ENCODE measurements at places on chromosomes 6 and 20. TPM values are rescaled to one million over a fixed set of nuclear protein-coding genes. Genes with fewer than 3 reads are reported as not detected.
A peak's percentile ranks its signal among the peaks of the same experiment; 100 is the strongest.

GRCh38 chr6:82521369-82521768 lies 157.8 kb downstream of the TPBG start:
- H3K27ac ChIP-seq, result no peak overlapping the region
- no peak for DNase-seq
- no peak overlapping the region for H3K4me3 ChIP-seq
- H3K4me1 ChIP-seq, result no peaks in the 10 kb centered on the region
- no peaks in the 10 kb centered on the region for H3K36me3 ChIP-seq
- no peaks in the 10 kb centered on the region for H3K27me3 ChIP-seq

The OOEP gene
- 0.76 TPM for total RNA-seq

- no peak overlapping the region for H3K4me3 ChIP-seq
- no peak for DNase-seq
- peaks cover 41% of the 10 kb centered on the region for H3K4me1 ChIP-seq
- H3K27me3 ChIP-seq, result no peaks in the 10 kb centered on the region
- H3K27ac ChIP-seq, result no peak overlapping the region
These were observed 142.0 kb upstream of the ZNF217 start for GRCh38 chr20:53735536-53736050.

- peak overlapping the region; percentile 86 for H3K4me3 ChIP-seq
- peaks cover 87% of the 10 kb centered on the region for H3K36me3 ChIP-seq
- peaks cover 85% of the 10 kb centered on the region for H3K4me1 ChIP-seq
These were observed 6.1 kb downstream of the IRF4 start for GRCh38 chr6:397604-398003.

GRCh38 chr6:45678285-45678607 lies 300.5 kb upstream of the SUPT3H start:
- peaks cover 14% of the 10 kb centered on the region for H3K36me3 ChIP-seq
- no peaks in the 10 kb centered on the region for H3K27me3 ChIP-seq
- H3K4me1 ChIP-seq, result peaks cover 43% of the 10 kb centered on the region

GRCh38 chr20:39107741-39108140 lies 145.6 kb downstream of the DHX35 start:
- DNase-seq, result no peak
- no peak overlapping the region for H3K4me3 ChIP-seq
- peaks cover 52% of the 10 kb centered on the region for H3K27me3 ChIP-seq
- peaks cover 1% of the 10 kb centered on the region for H3K36me3 ChIP-seq

The SEL1L2 gene
- not detected for total RNA-seq

- H3K27ac ChIP-seq, result no peak overlapping the region
- H3K4me3 ChIP-seq, result no peak overlapping the region
- H3K36me3 ChIP-seq, result no peaks in the 10 kb centered on the region
- no peak for DNase-seq
- H3K4me1 ChIP-seq, result no peaks in the 10 kb centered on the region
These were observed 205.0 kb upstream of the KCNQ5 start for GRCh38 chr6:72416744-72417465.

The TINAG gene
- total RNA-seq, result not detected

GRCh38 chr6:51495096-51495495 lies 592.3 kb downstream of the PKHD1 start:
- H3K27ac ChIP-seq, result no peak overlapping the region
- no peak for DNase-seq
- H3K4me3 ChIP-seq, result no peak overlapping the region
- no peaks in the 10 kb centered on the region for H3K27me3 ChIP-seq

GRCh38 chr6:14359438-14359837 lies 241.9 kb downstream of the CD83 start:
- DNase-seq, result no peak
- H3K27me3 ChIP-seq, result peaks cover 8% of the 10 kb centered on the region
- no peak overlapping the region for H3K4me3 ChIP-seq
- peaks cover 1% of the 10 kb centered on the region for H3K36me3 ChIP-seq
- no peak overlapping the region for H3K27ac ChIP-seq
- peaks cover 31% of the 10 kb centered on the region for H3K4me1 ChIP-seq

DNA sequence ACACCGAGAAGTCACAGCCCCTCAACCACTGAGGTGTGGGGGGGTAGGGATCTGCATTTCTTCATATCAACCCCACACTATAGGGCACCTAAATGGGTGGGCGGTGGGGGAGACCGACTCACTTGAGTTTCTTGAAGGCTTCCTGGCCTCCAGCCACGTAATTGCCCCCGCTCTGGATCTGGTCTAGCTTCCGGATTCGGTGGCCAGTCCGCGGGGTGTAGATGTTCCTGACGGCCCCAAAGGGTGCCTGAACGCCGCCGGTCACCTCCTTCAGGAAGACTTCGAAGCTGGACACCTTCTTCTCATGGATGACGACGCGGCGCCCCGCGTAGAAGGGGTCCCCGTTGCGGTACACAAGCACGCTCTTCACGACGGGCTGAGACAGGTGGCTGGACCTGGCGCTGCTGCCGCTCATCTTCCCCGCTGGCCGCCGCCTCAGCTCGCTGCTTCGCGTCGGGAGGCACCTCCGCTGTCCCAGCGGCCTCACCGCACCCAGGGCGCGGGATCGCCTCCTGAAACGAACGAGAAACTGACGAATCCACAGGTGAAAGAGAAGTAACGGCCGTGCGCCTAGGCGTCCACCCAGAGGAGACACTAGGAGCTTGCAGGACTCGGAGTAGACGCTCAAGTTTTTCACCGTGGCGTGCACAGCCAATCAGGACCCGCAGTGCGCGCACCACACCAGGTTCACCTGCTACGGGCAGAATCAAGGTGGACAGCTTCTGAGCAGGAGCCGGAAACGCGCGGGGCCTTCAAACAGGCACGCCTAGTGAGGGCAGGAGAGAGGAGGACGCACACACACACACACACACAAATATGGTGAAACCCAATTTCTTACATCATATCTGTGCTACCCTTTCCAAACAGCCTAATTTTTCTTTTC lies at the start of gene DCDC2:
Gene DCDC2, minus strand, starts transcription at position 724 of the 883 bp plus-strand sequence. Its CDS starts 309 bp downstream, at position 415.
- peak; percentile 51 for DNase-seq
- no peaks in the 10 kb centered on the region for H3K36me3 ChIP-seq
- peaks cover 23% of the 10 kb centered on the region for H3K4me1 ChIP-seq
- H3K27ac ChIP-seq, result no peak within 1 kb of the TSS

The ZSCAN23 gene
- 2.5 TPM for total RNA-seq

The GTSF1L gene
- total RNA-seq, result not detected

- H3K27me3 ChIP-seq, result no peaks in the 10 kb centered on the region
- peaks cover 7% of the 10 kb centered on the region for H3K4me1 ChIP-seq
- no peak for DNase-seq
- H3K27ac ChIP-seq, result no peak overlapping the region
- peaks cover 8% of the 10 kb centered on the region for H3K36me3 ChIP-seq
- H3K4me3 ChIP-seq, result no peak overlapping the region
These were observed 35.5 kb downstream of the ASCC3 start for GRCh38 chr6:100845676-100846075.

GRCh38 chr6:137417396-137417795 lies 76.8 kb downstream of the OLIG3 start:
- no peak for DNase-seq
- peaks cover 13% of the 10 kb centered on the region for H3K4me1 ChIP-seq
- no peaks in the 10 kb centered on the region for H3K36me3 ChIP-seq

The TSBP1 gene
- not detected for total RNA-seq

GRCh38 chr6:77205936-77206335 lies 257.4 kb downstream of the HTR1B start:
- no peaks in the 10 kb centered on the region for H3K27me3 ChIP-seq
- H3K36me3 ChIP-seq, result peaks cover 1% of the 10 kb centered on the region
- no peak overlapping the region for H3K27ac ChIP-seq
- H3K4me1 ChIP-seq, result no peaks in the 10 kb centered on the region
- H3K4me3 ChIP-seq, result no peak overlapping the region

GRCh38 chr6:396126-396520 lies 4.6 kb downstream of the IRF4 start:
- H3K27me3 ChIP-seq, result no peaks in the 10 kb centered on the region
- peak overlapping the region; percentile 97 for H3K4me3 ChIP-seq
- no peak for DNase-seq
- peak overlapping the region; percentile 99 for H3K27ac ChIP-seq
- H3K4me1 ChIP-seq, result peaks cover 72% of the 10 kb centered on the region
- H3K36me3 ChIP-seq, result peaks cover 76% of the 10 kb centered on the region

- no peak overlapping the region for H3K27ac ChIP-seq
- H3K36me3 ChIP-seq, result no peaks in the 10 kb centered on the region
These were observed 236.7 kb downstream of the CDC5L start for GRCh38 chr6:44624226-44624625.

GRCh38 chr6:4124351-4124750 lies 11.0 kb downstream of the ECI2 start:
- no peaks in the 10 kb centered on the region for H3K27me3 ChIP-seq
- no peak for DNase-seq
- no peak overlapping the region for H3K4me3 ChIP-seq
- peaks cover 10% of the 10 kb centered on the region for H3K4me1 ChIP-seq

- no peaks in the 10 kb centered on the region for H3K27me3 ChIP-seq
- peak overlapping the region; percentile 97 for H3K27ac ChIP-seq
- H3K4me3 ChIP-seq, result peak overlapping the region; percentile 66
- H3K36me3 ChIP-seq, result peaks cover 70% of the 10 kb centered on the region
These were observed 54.4 kb downstream of the GNAS start for GRCh38 chr20:58906894-58907293.

The BMP6 gene
- total RNA-seq, result 0.65 TPM

DNA sequence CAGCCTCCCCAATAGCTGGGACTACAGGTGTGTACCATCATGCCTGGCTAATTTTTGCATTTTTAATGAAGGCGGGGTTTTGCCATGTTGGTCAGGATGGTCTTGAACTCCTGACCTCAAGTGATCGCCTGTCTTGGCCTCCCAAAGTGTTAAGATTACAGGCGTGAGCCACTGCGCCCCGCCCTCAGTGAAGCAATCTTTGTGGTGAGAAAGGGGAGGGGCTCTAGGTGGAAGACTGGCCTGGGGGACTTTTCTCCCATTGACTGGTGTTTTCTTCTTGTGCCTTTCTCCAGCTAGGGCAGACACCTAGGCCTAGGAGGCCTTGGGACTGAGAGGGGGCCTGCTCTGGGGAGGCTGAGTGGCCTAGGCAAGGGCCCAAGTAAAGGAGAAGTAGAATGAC lies 84.1 kb downstream of the DNAAF9 start:
- H3K4me1 ChIP-seq, result no peaks in the 10 kb centered on the region
- no peak overlapping the region for H3K27ac ChIP-seq
- H3K27me3 ChIP-seq, result no peaks in the 10 kb centered on the region
- no peak for DNase-seq
- no peaks in the 10 kb centered on the region for H3K36me3 ChIP-seq
- no peak overlapping the region for H3K4me3 ChIP-seq

- no peaks in the 10 kb centered on the region for H3K4me1 ChIP-seq
- H3K4me3 ChIP-seq, result no peak overlapping the region
These were observed 284.1 kb upstream of the PLN start for GRCh38 chr6:118263921-118264486.

DNA sequence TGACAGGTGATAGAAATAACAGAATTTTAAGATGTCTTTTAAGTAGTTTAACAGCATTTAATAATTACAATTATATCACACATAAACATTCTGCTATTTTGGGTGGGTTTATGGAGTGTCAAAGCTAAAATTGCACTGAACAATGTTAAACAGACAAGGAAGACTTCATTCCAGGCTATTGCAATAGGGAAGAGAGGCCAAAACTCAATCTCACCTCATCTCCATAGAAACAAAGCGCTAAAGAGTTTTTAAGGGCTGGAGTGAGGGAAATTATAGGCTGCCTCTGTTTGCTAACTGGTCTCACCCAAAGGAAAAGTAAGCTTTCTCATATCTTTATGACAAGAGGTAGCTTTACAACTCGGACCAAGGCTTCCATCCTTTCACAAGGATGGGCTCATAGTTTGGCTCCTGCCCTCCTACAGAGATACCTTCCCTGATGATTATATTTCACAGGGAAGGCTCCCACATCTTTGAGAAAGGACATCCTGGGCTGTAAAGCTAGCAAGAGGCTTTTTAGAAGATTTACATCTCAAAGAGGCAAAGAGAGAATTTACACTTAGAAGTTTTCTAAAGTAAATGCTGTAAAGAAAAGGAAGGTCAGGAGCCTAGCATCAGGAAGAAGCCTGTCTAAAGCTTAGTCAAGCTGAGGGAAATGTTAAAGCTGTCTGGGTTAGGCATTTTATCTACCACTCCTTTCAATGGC lies 350.2 kb upstream of the IMPG1 start:
- no peak overlapping the region for H3K4me3 ChIP-seq
- H3K4me1 ChIP-seq, result no peaks in the 10 kb centered on the region
- no peaks in the 10 kb centered on the region for H3K27me3 ChIP-seq
- no peaks in the 10 kb centered on the region for H3K36me3 ChIP-seq

The ARG1 gene
- not detected for total RNA-seq

The TFEB gene
- total RNA-seq, result 17.5 TPM

The CLPSL1 gene
- not detected for total RNA-seq

DNA sequence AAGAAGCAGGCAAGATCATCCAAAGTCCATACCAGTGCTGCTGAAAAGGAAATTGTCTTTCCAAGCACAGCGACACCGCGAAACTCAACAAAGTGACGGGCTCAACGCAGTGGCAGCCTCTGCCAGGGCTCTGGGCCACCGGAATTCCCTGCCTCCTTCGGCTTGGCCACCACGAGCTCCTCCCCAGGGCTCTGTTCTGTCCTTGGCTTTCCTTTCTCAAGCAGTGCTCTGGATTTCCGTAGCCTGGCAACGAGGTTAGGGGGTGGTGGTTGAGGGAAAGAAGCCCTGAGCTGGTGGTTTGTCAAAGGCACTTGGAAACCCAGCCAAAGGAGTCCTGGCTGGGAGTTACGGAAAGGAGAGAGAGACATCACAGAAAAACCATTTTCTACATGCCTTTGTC lies 31.2 kb downstream of the PRR18 start:
- H3K4me3 ChIP-seq, result no peak overlapping the region
- H3K4me1 ChIP-seq, result peaks cover 7% of the 10 kb centered on the region
- no peaks in the 10 kb centered on the region for H3K36me3 ChIP-seq

DNA sequence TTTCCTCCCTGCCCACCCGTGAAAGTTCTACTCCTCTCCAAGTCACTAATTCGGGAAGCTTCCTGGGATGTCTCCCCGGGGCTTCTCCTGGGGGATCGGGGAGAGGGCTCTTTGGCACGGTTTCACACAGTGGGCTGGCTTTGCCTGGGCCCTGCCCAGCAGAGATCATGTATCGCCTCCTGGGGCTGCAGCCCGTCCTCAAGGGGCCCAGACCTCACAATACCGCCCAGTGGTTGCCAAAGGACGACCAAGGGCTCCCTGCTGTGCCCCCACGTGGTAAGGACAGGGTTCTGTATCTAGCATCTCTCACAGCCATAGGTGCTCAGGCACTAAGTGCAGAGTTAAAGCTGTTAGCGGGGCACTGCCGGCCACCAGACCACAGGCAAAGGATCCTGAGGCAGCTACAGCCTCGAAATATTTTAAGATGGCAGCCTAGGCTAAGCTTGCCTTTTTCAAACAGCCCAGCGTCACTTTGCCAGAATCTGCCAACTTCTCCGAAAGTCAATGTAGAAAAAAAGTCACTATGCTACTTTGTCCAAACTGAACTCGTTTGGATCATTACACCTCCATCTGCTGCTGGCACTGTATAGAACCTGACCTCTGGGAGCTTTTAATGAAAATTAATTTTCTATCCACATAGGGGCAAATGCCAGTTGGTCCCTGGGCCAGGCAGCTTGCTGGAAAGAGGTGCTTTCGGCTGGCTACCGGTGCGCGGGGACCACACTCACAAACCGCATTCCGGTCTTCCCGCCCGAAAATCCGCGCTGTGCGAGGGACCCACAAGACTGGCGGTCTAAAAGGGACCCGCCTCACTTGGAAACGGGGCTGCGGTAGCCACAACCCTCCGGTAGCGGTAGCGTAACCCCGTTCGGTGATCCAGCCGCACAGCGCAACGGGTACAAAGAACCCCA lies 1.3 kb upstream of the NNAT start:
- peak overlapping the region; percentile 79 for H3K4me3 ChIP-seq
- peaks cover 34% of the 10 kb centered on the region for H3K4me1 ChIP-seq
- H3K27me3 ChIP-seq, result no peaks in the 10 kb centered on the region

The CST5 gene
- not detected for total RNA-seq

The BMP7 gene
- 0.31 TPM for total RNA-seq

All from activated T-cell treated with anti-CD3 and anti-CD28 coated beads, Interleukin-2, amount 50 U/mL, for 72 hours (primary cell).